ENCODE measurements at places on chromosomes 4 and X.
A peak's percentile ranks its signal among the peaks of the same experiment; 100 is the strongest.

DNA sequence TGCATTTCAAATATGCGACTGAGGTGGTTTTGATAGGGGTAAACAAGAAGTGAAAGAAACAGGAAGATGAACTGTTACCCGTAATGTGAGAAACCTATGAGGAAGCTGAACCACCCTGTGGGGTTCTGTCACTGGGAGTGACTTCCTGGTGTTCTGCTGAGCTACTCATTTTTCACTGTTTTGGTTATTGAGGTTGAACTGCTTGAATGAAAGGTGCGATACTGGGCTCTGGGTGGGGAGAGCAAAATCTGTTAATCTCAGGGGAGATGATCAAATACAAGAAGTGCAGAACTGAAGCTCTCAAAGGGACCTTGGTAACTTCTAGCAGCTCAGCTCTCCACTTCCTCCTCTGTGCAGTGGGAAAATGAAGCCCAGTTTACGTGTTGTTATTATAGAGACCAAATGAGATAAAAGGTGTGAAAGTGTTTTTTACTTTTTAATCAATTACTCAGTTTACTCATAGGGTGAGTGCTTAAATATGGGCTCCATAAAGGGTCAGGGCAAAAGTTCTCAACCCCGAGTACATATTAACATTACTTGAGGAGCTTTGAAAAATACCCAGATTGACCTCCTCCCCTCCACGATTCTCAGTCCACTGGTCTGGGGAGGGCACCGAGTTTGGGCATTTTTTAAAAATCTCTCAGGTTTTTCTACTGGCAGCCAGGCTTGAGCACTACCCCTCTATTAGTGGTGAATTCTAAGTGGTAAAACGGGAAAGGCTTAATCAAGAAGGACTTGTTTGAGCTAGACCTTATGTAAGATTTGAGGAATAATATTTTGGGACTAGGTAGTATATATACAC lies 66.7 kb downstream of the COQ2 start:
- peak; percentile 94 for DNase-seq

GRCh38 chr4:23068287-23068686 lies 375.6 kb downstream of the GBA3 start:
- DNase-seq: no peak

DNA sequence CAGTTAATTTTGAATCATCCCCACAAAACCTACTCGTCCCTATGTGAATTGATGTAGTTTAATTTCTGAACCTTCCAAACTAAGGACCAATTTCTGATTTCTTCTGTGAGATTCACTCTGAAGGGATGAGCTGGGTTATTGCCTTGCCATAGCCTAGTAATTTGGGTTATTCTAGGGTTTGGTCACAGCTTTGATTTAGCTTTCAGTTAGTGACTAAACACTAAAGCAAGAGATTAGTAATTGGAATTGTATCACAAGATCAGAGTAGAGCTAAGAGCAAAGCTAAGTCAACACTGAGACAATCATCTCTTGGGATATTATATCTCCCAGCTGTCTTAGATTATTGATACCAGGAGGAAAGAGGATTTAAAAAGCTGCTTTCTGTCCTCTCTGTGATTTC lies 588.0 kb downstream of the CCSER1 start:
- DNase-seq: no peak

DNA sequence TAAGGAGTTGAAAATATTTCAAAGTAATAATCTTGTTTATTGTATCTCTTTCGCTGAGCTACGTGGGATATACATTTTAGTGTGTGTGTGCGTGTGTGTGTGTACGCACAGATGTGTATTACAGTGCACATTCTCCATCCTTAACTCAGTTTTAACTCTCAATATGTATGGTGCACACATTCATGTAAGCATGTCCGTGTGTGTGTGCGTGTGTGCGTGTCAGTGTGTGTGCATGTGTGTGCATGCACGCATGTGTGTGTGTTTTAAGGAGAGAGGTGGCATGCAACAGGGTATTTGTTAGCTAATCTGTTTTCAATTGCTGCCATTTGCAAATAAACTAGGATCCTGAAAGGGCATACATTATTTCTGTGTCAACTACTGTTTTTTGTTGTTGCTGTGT lies 264.9 kb upstream of the CXorf51A start:
- no peak for DNase-seq

DNA sequence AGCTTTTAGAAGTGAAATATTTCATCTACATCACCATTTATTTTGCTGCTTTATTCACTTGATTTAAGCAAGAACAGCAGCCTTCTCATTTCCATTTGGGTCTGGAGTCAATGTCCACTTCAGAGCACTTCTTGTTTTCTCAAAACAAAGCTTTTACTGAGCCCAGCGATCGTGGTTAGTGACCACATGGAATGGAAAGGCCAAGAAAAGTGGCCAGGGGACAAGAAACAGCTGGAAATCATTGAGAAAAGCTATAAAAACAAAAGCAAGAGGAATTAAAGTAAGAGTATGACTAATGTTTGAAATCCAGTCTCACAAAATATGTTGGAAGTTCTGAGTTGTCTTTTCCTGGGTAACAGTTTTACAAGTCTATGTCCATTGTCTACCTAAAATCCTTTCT lies 328.4 kb upstream of the INTU start:
- DNase-seq: no peak

DNA sequence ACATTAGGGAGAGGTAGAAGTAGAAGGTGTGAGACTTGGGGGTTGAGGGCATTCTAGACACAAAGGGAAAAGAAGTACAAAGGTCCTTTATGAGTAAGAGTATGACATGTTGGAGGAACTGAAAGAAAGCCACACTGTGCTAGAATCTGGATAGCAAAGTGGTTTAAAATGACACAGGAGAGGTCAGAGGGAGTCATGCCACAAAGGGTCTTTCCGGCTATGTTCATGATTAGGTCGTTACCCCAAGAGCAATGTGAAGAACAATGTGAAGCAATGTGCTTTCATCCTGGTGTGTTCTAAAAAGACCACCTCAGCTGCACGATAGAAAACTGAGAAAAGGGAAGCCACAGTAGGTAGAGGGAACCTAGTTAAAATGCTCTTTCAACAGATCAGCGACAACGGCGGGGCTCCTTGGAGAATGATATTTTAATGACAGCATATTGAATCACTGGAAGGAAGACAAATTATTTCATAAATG lies 29.2 kb downstream of the SMIM14 start:
- peak; percentile 9 for DNase-seq

DNA sequence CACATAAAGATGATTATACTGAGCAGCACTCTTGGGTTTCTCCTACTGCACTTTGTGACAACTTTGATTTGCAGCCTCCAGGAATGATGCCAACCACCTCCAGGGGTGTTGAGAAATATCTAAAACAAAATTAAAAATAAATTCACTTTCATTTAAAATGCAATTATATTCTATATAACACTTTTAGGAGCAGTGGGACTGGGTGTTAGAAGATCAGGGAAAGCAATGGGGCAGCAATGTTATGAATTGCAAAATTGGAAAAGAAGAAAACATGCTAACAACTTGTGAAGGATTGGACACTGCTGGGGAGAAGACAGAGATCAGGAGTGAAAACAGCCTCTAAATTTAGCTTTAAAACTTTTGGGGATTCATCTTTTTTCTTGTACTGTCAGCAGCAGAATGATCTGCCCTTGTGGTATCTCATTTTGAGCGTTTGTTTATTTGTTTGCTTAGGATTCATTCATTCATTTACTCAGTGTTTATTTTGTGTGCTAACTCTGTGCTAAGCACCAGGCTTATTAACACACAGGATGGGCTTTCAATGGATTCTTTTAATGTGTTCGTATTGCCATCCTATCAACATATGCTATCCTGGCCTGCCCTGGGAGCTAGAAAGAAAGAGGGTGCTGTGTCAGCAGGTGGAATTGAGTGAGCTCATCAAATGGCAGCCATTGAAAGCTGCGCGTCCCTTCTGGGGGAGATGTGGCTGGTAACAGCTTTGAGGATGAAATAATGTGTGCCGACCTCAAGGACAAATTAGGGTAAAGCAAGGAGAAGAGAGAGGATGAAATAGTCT lies 96.5 kb downstream of the FRMPD4 start:
- DNase-seq: no peak

DNA sequence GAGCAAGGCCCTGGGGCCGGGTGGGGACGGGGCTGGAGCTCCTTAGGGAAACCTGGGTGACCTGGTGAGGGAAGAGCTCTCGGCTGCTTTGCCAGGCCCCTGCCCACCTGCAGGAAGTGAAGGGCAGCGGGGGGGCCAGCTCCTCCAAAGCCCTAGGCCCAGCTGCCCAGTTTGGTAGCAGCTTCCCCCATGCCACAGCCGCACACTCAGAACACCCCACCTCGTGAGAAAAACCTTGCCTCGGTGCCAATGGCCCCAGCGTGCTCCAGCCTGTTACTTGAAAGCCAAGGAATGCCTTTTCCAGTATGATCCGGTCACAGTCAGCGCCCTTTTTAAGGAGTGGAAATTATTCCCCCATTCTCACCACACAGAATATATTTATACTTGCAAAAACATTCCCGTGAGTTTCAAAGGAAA lies 38.3 kb downstream of the ACOX3 start:
- DNase-seq: no peak

DNA sequence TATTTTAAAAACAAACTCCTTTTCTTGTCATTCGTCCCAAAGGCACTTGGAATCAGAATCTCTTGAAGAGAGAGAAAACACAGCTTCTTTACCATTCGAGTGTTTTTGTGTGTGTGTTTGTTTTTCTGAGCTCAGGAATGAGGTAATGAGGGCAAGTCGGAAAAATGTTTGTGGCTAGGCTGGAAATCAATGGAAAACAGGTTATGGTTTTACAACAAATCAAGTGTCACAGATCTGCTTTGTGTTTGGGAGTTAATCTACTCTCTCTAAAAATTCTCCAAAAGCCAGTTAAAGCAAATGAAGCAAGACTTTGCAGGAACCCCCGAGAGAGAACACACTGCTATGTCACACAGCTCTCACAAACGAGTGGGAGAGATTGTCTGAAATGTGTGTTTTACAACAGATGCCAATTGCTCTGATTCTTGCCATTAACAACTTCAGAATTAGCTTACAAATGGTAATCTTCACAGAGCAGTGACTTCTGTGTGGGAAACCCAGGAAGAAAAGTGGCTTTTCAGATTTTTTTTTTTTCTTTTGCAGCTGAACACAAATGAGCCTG lies 264.1 kb downstream of the CBLL2 start:
- DNase-seq: no peak

DNA sequence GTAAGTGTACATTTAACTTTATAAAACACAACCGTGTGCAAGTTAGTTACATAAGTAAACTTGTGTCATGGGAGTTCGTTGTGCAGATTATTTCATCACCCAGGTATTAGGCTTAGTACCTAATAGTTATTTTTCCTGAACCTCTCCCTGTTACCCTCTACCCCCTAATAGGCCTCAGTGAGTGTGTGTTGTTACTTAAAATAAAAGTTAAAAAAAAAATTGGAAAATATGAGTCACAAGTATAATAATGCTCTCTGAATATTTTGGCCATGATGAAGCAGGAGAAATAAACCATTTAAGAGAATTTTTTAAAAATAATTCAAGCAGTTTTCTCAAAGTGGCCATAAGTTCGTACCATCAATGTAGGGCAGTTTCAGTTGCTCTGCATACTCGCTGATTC lies 105.1 kb upstream of the GRID2 start:
- no peak for DNase-seq

- DNase-seq: no peak
Measured at GRCh38 chr4:2652415-2653160, 103.5 kb downstream of the TNIP2 start.

DNA sequence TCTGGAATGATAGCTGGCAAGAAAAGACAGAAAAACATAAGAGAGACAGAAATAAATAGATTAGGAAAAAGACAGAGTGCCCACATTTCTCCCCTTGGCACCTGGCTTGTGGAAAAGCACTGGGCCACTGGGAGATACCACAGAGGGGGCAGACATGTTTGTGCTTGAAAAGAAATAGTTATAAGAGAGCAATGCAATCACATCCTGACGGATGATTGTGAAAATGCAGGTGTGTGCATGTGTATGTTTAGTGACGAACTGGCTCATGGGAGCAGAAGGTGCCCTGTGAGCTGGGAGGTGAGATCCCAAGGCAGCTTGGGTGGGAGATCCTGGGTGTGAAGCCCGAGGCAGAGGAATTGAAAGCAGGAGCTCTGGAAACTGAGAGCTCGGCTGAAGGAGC lies 617.9 kb downstream of the BCOR start:
- DNase-seq: no peak

GRCh38 chr4:78784236-78784865 lies 8.2 kb downstream of the BMP2K start:
- DNase-seq: no peak

DNA sequence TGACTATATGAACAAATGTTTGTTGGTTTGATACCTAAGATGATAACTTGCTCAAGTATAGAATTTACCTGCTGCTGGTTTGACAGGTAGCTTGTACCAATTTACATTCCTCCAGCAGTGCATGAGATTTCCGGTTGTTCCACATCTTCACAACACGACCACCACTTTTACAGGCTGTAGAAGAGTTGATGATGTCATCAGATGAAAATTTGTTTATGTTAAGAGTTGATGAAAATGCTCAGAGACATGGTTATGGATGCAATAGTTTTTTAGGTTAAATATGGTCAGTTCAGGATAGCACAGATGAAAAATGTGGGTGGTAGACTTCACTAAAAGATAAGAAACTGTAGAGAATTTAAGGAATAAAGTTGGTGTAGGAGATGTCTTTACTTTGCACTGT lies 468.3 kb downstream of the PCDH18 start:
- no peak for DNase-seq

- DNase-seq: no peak
Measured at GRCh38 chrX:125205133-125205917, 114.3 kb upstream of the TEX13C start.
